ENCODE measurements at places on chromosomes 11 and 22.

GRCh38 chr11:10742460-10743208 lies 8.4 kb upstream of the CTR9 start:
- DNase-seq = no peak

DNA sequence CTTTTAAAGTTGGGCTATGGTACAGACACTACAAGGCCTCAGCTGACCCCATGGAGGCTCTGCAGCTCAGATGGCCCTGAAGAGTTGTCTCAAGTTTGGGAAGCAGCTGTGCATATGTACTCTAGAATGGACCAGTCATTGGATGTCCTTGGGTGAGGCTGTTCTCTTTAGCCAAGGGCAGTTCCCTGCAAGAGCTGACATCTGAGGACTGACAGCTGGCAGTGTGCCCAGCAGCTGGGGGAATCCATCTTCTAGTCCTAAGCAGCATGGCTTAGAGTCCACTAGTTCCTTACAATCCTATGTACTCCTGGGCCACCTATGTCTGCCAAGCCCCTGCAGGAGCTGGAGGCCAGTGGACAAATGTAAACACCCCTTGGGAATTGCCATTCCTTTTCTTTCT lies 76.5 kb downstream of the C11orf91 start:
- DNase-seq = no peak

- DNase-seq = no peak
Measured at GRCh38 chr11:121575250-121575962, 122.6 kb upstream of the SORL1-AS1 start.

DNA sequence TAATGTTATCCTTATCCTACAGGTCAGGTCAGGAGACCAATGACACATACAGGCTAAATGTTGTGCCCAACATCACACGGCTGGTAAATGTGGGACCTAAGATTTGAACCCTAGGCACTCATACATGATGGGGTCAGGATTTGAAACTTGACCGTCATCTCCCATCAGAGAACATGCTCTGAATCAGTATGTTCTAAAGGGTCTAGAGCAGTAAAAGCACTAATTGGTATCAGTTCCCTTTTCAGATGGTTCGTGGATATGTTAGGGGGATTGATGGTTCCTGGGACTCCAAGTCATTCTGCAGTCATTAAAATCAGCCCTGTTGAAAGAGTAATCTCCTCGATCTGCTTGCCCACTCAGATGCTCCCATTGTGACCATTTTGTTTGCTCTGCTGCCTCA lies 65.5 kb downstream of the BMAL1 start:
- no peak for DNase-seq

DNA sequence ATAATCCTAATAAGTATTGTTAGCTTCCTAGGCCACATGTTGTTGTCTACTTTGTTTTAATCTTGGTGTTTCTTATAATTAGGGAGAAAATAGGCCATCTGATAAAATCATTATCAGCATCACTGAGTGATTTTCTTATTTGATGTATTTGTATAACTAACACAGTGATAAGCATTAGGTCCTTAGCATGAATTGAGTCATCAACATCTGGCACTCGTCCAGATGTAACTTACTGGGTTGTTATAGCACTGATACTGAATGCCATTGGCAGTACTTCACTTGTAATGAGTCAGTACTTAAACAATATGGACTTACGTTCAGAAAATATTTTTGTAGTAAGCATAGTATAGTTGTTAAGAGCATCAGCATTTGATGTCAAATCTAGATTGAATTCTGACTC lies 16.2 kb downstream of the API5 start:
- DNase-seq = no peak

DNA sequence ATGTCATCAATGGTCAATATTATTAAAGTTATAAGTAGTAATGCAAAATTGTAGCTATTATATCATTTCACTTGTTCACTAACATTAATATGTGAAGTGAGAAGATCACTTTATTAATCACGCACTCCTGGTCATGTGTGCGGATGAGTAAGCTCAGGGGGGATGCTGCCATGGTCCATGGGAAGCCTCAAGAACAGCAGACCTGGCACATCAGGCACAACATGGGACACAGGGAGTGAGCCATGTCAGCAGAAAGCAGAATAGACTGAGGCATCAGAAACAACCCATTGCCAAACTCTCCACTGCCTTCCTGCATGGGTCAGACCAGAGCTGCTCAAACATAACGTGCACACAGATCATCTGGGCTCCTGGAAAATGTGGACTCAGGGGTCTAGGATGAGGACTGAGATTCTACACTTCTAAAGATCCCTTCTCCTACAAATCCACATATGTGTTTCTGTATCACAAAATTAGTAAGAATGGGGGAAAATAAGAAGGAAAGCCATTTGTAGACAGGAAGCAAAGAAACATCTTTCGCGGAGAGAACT lies 63.8 kb upstream of the VPREB1 start:
- DNase-seq = no peak

GRCh38 chr22:32325811-32326237 lies 31.8 kb upstream of the RFPL3 start:
- DNase-seq = no peak

Data from stimulated activated CD4-positive, alpha-beta T cell treated with anti-CD3 and anti-CD28 coated beads, Interleukin-2, amount 100 ng/mL, for 48 hours (primary cell).